CD8-positive, alpha-beta memory T cell (primary cell): ENCODE measurements at places on chromosomes 1 and 21.
A peak's percentile ranks its signal among the peaks of the same experiment; 100 is the strongest.

DNA sequence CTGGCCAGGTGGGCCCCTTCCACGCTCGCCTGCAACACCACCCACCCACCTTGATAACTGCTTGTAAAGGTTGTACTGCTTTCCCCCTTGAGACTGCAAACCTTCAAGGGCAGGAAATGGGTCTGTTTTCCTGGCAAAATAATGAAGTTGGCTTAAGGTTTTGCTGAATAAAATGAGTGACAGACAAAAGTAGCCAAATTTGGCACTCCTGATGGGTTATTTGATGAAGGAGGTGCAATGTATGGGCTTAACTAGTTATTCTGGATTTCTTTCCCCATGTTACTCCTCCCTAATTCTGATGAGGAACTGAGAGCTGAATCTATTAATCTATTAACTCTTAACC is 14.6 kb upstream of the HLCS start:
- DNase-seq, result no peak

DNA sequence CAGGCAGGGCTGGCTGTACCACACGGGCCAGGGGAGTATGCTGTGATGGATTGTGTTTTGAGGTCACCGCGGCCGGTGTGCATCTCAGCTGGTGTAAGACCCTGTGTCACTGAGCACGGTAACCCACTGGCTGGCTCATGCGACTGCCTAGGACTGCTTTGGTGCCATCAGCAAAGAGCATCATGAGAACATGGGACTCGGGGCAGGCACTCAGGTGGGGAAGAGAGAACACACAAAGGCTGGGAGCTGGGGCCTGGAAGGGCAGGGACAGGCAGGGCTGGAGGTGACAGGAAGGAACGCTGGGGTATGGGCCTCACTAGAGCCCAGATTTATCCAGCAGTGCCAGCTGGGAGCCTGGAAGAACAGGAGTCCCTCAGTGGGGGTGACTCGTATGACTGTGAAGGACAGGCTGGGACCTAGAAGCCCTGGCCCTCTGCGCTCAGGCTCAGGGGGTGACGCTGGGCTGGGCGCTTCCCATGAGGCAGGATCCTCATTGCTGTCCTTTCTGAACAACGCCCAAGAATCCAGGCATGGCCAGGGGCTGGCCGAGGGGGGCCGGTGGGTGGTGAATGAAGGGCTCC is 210.4 kb upstream of the VAMP3 start:
- no peak for DNase-seq

DNA sequence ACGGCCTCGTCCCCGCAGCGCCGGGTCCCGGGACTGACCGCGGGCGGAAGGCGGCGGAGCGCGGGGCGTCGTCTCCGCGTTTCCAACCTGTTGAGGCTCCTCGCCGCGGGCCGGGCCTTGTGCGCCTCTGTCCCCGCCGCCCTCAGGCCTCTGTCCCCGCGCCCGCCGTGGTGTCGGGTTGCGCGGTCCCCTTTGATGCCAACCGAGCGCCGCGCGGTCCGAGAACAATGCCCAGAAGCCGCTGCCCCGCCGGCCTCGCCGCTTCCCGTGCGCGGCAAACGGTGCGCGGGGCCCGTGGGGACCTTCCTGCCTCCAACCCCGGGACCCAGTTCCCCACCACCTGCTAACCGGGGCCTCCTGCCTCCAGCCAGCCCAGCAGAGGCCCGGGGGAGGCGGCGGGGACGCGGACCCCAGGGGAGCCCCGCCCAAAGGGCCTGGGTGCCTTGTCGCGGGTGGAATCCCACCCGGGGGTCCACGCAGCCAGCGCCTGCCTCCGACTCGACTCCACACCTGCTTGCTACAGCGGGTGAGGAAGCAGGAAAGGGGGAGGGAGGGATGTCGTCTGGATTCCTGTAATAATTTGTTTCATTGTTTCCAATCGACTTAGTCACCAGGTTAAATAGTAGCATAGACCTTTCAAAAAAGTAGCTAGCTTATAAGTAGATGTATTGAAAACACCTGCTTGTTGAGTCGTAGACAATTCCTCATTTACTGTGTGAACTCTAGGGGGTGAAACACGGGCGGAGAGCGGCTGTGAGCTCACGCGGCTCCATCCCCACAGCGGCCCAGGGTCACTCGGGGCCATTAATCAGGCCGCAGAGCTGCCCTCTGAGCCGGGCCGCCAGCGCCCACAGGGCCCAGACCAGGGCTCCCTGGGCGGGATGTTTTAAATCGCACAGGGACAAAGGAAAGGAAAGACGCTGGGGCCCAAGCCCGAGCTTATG is 1.1 kb downstream of the COL18A1 start:
- no peak for DNase-seq

- DNase-seq, result no peak
These were observed 67.2 kb upstream of the HOOK1 start for GRCh38 chr1:59747420-59748024.

- no peak for DNase-seq
These were observed 6.9 kb upstream of the SLC35D1 start for GRCh38 chr1:67060811-67061218.

DNA sequence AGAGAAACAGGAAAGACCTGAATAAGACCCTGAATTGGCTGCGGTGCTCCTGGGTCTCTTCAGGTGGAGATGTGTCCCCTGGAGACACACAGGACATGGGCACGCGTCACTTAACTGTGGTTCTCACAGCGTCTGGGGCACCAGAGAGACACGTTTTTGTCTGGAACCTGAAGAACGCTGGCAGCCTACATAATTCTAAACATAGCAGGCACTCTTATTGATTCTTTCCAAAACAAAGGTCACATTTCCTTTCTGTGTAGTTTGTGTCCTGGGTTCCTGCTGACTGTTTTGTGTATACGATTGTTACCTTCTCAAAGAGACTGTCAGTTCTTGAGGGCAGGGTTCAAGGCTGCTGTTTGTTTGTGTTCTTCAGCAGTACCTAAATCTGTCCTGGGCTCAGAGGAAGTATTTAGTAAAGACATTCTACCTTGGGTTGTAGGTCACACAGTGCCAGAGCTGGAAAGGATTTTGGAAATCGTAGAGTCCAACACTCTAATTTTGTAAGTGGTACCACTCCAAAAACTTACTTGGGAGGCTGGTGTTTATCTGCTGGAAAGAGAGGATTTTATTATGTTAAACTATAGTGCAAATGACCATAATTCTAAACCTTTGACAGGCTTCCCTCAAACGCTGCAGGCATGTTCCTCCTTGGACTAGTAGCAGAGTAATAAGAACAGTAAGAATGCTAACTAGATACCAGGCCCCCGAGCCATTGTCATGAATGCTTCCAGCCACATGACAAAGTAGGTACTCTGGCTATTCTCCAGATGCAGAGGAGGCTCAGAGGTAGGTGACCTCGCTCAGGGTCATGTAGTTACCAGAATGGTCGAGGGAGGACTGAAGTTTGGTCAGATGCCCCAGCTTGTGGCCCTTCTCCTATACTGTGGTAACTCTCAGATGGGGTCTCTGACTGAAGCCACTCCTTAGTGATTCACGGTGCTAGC is 164.3 kb downstream of the DHRS3 start:
- DNase-seq, result no peak

DNA sequence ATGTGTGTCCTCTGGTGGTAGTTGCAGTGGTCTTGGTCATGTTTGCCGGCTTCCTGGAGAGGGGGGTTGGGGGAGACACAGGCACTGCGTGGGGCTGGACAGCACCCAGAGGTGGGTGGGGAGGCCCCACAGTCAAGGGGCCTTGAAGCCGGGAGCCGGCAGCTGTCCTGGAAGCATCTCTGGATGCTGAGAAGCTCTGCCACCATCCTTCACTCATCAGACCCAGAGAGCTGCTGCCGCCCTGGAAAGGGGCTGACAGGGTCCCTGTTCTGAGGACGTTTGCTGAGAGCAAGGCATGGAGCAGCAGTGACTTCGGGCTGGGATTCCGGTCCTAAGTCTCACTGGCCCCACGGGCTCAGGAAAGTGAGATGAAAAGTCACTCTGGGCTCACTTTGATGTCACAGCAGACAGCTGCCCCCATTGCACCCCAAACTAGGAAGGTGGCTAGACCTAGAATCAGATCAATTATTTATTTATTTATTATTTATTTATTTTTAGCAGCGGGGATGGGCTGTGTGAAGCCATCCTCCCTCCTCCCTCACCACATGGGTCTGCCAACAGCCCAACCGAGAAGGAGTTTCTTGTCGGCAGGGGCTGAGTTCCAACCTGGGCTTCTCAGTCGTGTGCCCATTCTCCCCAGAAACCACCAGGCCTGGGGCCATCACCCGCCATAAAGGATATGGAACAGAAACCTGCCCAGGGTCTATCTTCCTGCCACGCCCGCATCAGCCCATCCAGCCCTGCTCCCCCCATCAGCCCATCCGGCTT is 547.4 kb downstream of the PTPRU start:
- no peak for DNase-seq

GRCh38 chr1:39900662-39901463 is 854 bp downstream of the MYCL start:
- no peak for DNase-seq

DNA sequence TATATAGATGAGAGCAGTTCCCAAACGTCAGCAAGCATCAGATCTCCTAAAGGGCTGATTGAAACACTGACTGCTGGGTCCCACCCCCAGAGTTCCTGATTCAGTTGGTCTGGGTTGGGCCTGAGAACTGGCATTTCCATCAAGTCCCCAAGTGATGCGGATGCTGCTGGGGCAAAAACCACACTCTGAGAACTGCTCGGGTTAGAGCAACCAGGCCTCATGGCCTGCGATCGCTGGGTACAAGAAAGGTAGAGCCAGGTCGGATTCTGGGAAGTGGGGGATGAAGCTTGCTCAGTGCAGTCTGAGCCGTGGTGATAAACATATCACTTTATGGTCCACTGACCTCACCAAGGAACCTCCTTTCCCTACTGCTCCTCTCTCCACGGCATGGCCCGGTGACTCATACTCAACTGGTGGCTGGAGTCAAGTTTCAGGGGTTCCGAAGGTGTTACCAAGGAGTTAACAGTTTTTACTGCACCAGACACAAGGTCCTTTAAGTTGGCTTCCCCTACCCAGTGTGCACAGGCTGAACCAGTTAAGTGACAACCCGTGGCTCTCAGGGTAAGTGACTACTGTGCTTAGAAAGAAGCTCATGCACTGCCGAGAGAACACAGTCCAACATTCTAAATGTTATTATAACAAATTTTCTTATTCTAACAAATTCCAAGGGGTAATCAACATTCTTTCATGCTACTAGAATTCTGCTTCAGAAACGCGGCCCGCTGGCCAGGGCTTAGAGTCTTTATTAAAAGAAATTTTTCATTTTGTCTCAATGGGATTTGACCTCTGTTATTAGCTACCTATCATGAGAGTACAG is 153.5 kb downstream of the TGFBR3 start:
- DNase-seq, result peak; percentile 18

- DNase-seq, result no peak
These were observed 2.4 kb upstream of the PEF1 start for GRCh38 chr1:31647106-31647505.

DNA sequence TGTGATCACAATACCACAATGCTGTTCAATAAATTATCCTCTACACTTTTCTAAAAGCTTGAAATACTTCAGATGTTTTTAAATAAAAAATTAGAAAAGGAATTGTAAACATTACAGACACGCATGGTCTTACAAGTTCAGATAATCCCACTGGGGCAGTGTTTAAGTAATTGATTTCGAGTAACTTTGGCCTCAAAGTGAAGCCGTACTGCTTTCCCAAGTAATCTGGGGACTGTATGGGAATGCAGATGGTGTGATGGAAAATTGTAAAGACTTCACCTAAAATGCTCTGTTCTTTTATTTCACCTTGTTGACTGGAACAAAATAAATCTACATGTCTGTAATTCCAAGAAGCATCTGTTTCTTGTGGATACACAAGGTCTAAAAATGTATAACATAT is 401.7 kb upstream of the LYPLAL1 start:
- no peak for DNase-seq

- DNase-seq, result no peak
These were observed 141.3 kb downstream of the SPATA46 start for GRCh38 chr1:162235241-162235800.

- no peak for DNase-seq
These were observed 7.5 kb downstream of the TAF1A start for GRCh38 chr1:222582099-222582774.

DNA sequence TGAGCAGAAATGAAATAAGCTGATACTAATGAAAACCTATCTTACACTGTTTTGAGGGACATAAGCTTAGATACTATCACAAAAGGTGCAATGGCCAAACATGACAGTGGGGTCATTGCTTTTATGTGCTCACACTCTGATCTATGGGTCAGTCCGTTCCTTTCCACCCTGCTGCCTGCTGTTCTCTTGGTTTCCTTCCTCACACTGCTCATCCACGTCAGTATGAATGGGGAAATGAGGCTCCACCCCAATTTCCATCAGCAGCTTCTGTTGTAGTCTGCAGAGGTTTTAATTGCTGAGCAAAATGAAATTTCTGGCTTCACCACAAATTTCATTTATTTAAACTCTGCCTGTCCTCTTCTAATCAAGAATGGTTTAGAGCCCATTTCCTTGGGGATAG is 155.2 kb downstream of the GABPA start:
- DNase-seq, result no peak

DNA sequence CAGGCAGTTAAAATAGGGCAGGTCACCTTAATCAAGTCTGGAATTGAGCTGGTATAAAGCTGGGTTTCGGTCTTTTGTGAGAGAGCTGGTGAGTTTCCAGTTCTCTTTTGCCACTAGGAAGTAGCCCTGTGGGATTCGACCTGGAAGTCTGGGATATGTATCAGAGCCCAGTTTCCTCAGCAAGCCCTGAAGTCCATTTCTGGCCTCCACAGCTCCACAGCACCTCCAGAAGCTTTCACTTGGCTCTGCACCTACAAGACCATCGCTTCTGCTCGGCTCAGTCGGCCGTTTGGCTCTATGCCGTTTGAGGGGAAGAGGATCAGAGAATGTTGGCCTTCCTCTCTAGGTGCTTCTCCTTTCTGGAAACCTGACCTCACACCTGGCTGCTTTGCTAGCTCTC is 148.0 kb downstream of the GALNT2 start:
- no peak for DNase-seq

DNA sequence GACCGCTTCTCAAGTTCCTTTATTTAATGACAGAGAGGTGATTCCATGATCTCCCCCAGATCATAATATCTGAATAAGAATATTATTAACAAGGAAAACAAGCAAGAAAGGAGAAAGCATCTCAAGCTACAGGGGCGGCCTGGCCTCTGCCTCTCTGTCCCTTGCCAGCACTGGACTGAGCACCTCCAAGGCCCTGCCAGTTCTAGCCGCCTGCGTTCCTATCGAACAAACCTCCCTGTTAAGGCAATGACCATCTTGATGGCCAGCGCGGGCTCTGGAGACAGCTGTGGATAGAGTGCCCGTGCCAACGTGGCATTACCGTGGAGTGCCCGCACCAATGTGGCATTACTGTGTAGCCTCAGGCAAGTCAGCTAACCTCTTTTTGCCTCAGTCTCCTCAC is 84.8 kb downstream of the NPHP4 start:
- no peak for DNase-seq

GRCh38 chr1:117695796-117696490 is 90.1 kb downstream of the TENT5C start:
- DNase-seq, result no peak
